ENCODE measurements at places on chromosomes 16 and 17.

GRCh38 chr16:84785843-84786581 lies 33.8 kb upstream of the CRISPLD2 start:
- no peak for DNase-seq

GRCh38 chr17:10294180-10294579 lies 78.6 kb downstream of the MYH13 start:
- no peak for DNase-seq

- no peak for DNase-seq
These were observed 17.6 kb downstream of the MAPK8IP3 start for GRCh38 chr16:1723450-1724147.

DNA sequence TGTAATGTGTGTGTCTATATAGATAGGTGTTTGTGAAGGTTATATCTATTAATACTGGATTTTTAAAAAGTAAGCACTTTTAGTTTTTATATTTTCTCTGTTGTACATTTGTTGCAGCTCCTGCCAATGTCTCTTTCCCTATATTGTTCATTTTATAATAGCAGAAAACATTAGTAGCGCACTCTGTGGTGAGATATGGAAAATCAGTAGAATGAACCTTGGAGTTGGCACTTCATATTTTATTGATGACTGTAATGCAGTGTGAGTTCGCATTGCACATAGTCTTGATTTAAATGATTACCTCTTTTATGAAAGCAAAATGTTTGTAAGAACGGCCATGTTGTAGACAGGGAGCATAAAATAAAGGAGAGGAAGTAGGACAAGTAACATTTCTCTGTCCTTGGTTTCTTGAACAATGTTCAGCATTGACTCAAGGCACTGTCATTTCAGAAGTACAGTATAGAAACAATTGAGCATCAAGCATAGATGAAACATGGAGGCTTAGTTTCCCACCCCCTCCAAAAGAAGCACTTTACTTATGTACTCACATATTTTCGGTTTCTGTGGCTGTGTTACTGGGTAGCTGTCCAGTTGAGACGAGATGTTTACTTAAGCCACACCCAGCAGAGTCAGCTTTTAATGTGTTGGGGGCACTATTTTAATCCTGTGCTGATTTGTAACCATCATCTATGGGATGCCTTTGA lies 74.0 kb downstream of the TANC2 start:
- DNase-seq, result no peak

DNA sequence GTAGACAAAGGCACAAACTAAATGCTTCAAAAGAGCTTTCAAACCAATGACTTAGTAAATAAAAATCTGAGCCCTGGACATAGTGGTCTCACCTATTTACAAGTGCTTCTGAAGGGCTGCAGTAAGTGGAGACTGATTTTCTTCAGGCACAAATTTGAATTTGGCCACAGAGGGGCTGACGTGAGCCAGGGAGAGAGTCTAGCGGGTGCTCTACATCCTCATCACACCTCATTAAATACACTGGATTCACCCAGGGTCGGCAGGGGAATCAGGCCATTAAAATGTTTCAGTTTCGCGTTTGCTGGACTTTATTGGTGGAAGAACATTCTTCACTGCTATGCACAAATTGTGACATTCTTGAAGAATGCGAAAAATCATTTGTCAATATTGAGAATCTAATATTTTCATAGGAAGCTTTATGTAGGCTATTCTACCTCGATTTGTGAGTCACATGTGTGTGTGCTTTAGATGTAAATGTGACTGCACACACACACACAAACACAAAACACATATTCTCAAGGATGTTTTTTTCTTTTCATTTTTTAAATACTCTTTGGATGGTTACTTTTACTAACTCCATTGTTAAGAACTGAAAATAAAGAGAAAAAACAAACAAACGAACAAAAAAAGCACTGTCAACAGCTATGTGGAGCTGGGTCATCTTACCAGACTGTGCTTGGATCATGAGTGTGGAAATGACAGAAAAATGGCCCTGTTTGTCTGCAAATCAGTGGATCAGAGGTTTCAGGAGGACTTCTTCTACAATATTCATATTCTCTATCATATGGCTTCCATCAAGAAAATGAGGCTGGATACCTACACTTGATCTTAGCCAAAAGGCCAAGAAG lies 58.9 kb downstream of the CDH11 start:
- no peak for DNase-seq

DNA sequence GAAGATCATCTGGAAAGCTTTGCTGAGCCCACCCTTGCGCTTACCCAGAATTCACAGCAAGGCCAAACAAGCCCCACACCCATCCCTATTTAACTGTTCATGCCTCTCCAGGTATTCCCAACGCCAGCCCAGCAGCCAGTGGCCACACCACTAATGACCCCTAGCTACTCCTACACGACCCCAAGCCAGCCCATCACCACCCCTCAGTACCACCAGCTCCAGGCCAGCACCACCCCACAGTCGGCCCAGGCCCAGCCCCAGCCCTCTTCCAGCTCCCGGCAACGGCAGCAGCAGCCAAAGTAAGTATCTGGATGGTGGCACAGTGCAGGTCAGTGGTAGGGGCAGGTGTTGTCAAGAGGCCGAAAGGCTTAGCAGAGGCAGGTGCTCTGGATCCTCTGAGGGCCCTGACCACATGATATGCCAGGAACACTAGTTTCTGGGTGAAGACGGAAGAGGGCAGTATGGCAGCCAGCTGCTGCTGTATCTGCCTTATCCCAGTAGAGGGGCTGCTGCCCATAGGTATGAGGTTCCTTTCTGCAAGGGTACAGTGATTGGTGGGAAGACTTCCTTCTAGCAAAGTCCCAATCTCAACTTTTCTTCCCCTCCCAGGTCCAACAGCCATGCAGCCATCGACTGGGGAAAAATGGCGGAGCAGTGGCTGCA lies 10.7 kb downstream of the PROCA1 start:
- DNase-seq, result no peak

DNA sequence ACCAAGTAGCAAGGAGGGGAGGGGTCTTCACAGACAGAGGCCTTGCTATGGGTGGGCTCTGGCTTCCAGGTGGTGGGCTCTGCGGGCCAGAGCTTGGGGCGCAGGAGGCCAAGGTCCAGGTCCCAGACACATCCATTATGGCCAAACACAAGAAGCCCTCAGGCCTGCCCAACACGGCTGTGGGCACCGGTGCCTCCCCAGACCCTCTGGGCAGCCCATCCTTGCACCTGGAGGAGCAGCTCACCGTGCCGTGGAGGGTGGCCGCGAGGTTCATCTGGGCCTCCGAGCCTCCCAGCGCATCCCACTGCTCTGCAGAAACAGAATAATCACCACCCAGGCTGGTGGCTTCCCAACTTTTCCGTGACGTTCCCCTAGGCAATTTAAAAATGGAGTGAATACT lies 55.9 kb downstream of the TBC1D16 start:
- DNase-seq, result no peak

GRCh38 chr17:11486868-11487310 lies 111.4 kb upstream of the DNAH9 start:
- no peak for DNase-seq

GRCh38 chr16:85259832-85260167 lies 147.5 kb upstream of the CIBAR2 start:
- no peak for DNase-seq

DNA sequence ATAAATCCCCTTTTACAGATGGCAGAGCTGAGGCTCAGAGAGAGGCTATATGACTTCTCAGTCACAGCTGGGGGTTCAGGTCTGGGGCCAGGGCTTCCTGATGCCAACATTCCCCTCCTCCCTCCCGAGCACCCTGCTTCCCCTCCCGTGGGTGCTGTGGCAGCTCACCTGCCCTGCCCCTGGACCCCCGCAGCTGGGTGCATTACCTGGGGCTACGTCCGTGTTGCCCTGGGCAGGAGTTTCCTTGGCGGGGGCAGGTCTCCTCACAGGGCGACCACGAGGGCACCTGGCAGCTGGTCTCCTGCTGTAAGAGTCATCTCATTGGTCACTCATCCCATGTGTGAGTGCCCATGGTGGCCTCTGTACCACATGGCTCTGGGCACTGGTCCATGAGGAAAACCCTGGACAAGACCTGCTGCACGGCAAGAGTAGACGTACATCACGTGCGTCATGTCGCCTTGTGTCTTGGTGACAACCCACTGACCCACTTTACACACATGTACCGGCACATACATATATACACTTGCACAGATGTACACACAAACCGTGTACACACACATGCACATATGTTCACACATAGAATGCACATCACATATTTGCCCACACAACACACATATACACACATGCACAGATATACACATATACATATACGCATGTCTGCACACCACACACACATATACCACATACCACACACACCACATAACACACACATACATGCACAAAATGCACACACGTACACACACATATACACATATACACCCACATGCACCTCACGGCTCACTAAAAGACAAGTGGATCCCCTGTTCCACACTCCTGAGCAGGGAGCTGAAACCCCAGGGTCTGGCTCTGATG lies 134.0 kb downstream of the FOXL1 start:
- DNase-seq, result no peak

DNA sequence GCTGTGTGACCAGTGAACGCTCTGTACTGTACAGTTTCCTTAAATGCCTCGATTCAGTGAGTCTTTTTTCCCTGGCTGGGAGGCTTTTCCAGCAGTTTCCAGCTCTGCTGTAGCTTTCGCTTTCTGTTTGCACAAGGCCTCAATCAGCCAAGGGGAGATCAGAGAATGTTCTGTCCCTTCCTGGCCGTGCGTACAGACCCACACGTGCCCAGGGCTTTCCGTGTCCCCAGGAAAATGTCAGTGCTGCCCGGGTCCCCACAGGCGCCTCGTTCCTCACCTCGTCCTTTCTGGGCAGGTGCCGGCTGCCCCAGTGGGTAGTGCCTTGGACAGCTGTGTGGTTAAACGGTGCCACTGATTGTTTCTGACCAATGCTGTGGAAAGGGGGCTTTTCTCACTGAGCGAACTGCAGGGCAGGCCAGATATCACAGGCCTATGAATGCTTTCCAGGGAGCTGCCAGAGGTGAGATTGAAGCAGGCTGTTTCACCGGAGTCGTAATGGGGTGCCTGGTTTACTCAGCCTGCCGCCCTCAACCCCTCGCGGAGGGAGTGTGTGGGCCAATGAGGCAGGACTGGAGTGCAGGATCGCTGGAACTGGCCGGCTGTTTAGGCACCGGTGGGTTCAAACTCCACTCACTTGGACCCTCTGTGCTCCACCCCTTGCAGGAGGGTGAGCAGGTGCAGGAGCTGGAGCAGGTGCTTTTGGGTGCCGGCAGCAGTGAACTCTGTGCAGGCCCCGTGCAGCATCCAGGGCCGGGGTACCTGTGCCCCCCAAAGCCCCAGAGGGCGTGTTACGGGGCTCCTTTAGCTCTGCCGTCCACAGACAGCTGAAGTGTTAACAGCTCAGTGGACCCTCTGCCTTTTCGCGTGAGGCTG lies 44.4 kb downstream of the ZNF778 start:
- DNase-seq, result no peak

GRCh38 chr17:45228763-45229539 lies 7.3 kb downstream of the FMNL1 start:
- peak; percentile 58 for DNase-seq

DNA sequence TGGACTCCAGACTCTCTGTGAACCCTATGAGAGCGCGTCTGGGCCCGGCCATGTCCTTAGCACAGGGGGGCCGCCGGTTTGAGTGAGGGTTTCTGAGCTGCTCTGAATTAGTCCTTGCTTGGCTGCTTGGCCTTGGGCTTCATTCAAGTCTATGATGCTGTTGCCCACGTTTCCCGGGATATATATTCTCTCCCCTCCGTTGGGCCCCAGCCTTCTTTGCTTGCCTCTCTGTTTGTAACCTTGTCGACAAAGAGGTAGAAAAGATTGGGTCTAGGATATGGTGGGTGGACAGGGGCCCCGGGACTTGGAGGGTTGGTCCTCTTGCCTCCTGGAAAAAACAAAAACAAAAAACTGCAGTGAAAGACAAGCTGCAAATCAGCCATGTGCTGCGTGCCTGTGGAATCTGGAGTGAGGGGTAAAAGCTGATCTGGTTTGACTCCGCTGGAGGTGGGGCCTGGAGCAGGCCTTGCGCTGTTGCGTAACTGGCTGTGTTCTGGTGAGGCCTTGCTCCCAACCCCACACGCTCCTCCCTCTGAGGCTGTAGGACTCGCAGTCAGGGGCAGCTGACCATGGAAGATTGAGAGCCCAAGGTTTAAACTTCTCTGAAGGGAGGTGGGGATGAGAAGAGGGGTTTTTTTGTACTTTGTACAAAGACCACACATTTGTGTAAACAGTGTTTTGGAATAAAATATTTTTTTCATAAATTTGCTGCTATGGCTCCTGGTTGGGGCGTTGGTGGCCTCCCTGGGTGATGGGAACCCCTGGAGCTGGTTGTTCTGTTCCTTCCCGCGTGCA lies 23.1 kb downstream of the STAT5A start:
- DNase-seq, result peak; percentile 85

DNA sequence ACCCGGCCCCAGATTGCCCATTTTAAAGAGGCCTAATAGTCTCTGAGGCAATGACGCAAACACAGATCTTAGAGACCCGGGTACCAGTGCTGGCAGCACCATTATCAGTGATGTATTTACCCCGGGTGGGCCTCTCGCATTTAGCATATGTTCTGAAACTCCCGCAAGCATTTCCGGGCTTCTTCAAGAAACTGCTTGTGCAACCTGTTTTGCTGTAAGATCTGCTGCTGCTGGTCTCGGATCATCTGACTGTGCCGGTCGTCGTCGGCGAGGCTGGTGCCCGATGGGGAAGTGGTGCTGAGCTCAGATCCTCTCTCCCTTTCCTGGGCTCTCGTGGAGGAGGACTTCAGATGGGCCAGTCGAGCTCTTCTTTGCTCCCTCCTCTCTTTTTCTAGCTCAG lies 12.5 kb downstream of the CEP295NL start:
- no peak for DNase-seq

- no peak for DNase-seq
These were observed 51.8 kb upstream of the ACSF3 start for GRCh38 chr16:89041571-89042481.

GRCh38 chr16:10888320-10888937 lies 11.4 kb downstream of the CIITA start:
- no peak for DNase-seq

DNA sequence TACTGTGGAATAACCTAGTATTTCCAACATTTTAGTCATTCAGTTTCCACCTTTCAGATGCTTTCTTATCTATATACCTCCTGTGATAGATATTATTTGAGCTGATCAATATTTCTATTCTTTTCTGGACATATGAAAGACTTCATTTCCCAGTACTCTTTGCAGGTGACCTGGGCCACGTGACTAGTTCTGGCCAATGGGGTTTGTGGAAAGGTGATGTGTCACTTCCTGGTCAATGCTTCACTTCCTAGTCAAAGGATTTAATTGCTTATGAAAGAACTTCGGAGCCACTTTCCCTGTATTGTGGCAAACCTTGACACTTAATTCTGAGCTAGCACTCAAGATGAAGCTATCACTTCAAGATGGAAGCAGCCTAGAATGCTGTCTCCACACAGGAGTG lies 248.9 kb upstream of the FOXF1 start:
- DNase-seq, result peak; percentile 18

- no peak for DNase-seq
These were observed 128.7 kb downstream of the C16orf78 start for GRCh38 chr16:49502136-49502881.

DNA sequence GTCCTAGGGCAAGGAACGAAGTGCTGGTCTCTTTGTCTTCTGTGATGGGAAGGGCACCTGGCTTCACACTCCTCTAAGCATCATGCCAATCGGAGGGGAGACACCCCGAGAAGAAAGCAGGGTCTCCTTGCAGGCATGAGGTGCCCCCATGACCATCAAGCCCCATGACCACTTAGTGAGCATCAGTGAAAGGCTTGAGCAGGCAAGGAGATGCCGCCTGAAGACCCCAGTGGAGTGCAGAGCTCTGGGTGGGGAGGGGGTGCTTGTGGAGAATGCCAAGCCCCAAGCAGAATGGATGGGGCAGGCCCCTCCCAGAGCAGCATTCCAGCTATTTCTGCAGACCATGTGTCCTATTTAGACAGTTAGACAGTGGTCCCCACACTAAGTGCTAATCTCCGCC lies 232.7 kb upstream of the TNRC6C start:
- DNase-seq, result peak; percentile 57
